ENCODE measurements at places on chromosomes 6 and 20.

DNA sequence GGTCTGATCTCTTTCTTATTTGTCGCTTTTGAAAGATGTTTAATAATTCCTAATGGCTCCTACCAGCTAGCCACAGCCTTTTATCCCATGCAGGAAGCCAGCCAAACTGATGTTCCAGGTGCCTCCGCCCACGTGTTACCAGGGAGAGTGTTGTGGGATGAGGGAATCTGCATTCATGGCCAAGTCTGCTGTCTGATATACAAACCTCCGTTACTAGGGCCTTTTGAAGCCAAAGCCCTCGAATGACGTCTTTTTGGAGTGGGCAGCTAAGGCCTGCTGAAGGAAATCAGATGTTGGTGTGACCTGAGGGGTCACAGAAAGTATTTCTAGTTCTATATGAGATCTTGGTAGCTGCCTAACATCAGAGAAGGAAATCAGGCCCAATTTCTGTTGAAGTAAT, 21.3 kb downstream of the STK35 start:
- no peak for DNase-seq

DNA sequence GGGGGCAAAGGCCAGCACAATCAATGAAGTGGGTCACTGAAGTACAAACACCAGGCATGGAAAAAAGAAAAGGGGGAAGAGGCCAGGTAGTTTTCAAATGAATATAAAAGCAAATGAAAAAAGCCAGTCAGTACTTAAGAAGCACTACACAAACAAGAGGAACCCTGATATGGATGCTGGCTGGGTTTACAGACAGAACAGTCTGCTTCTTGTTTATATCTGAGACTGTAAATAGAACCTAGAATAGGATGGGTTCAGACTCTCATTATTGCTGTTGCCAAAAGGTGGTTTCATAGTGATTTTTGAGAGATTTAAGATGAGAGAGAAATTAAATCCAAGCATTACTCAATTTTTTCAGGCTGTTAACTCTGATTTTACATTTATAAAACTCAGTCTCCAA, 24.1 kb downstream of the USP45 start:
- no peak for DNase-seq

GRCh38 chr20:7765221-7765620, 175.0 kb downstream of the HAO1 start:
- no peak for DNase-seq

- no peak for DNase-seq
Measured at GRCh38 chr20:41524980-41525613, 93.1 kb downstream of the CHD6 start.

DNA sequence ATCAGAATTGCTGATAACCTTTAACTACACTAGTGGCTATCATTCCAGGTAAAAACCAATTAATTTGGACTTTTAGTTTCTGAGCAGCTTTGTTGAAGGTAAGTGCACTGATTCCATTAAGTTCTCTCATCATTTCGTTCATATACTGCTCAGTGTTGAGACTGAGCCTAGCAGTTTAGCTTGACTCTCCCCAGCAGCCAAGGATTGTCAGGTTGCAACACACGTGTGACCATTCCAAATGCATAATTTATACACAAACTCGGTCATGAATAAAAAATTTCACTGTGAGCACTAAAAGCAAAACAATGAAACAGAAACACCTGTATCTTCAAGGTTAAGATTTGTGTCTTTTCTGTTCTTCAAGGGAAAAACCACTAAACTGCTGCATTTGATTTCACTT, 8.9 kb downstream of the FERMT1 start:
- no peak for DNase-seq

DNA sequence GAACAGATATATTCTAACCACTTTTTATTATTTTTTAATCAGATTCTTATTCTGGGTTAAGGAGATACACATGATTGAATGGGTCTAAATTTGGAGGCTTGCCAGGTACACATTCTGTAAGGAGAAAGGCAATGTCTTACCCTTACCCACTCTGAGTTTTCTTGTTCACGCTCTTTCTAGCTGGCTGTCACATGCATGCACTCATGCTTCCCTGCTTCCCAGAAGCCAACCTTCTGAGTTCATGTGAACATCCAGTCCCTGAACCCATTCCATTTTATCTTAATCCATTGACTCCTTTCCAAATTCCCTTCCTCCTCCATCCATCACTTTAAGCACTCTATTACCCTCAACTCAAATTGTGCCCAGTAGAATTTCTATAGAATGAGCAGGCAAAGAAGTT, 17.5 kb upstream of the MOCS1 start:
- no peak for DNase-seq

DNA sequence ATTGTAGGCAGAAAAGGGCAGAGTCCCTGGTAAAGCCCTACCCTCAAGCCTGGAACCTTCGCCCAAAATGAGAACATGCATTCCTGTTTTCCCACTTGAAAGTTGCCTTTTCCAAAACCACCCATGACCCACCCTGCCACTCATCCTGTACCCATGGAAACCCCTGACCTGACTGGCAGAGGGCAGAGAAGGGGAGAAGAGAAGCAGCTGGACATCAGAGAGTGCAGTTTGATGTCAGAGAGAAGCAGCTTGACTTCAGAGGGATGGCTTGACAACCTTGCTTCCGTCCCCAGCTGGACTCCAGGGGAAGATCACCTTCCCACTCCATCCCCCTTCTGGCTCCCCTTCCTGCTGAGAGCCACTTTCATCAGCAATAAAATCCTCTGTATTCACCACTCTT, 123.6 kb upstream of the SHLD1 start:
- DNase-seq, result no peak

GRCh38 chr6:106895703-106896040, 78.9 kb downstream of the CD24 start:
- no peak for DNase-seq

DNA sequence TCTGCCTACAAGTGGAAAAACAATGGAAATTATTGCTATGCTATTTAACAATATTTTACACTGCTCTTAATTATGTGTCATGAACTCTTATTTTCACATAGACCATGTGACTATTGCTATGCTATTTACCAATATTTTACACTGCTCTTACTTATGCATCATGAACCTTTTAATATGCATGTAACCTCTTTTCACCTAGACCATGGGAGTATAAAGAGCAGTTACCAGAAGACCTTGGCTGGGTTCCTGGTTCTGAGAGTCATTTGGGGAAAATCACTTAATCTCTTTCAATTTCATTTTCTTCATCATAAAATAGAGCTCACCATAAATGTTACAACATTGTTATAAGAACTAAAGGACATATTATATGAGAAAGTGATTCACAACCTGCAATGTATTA, 223.8 kb upstream of the RNF217 start:
- no peak for DNase-seq

- no peak for DNase-seq
Measured at GRCh38 chr20:10639077-10639736, 34.6 kb downstream of the JAG1 start.

DNA sequence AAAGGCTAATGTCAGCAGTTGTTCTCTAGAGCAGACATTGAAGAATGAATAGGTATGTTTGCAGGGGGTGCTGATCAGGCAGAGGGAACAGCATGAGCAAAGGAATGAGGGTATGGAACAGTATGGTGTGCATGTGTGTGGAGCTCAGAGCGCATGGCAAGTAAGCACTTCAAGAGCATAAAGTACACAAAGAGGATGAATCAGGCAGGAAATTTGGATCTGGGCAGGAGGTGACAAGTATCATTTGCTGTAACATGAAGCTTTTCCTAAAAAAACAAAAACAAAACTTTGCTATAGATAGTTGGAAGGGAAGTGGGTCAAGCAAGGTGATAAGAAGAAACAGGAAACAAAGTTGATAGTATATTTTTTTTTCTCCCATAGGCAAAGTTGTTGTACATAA, 746.8 kb downstream of the HDGFL1 start:
- DNase-seq, result no peak

DNA sequence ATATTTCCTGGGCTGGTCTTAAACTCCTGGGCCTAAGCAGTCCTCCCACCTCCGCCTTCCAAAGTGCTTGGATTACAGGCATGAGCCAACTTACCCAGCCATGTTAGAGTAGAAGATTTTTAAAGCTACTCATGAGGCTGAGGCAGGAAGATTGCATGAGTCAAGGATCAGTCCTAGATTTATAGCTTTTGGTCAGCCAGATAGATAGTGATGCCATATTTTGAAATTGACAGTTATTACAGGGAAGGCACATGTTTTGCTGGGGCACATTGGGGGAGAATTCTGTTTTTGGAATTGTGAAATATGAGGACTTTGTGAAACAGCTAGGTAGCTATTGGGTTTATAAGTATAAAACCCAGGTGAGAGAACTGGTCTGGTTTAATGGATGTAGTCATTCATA, 40.9 kb downstream of the DOP1A start:
- DNase-seq, result no peak

DNA sequence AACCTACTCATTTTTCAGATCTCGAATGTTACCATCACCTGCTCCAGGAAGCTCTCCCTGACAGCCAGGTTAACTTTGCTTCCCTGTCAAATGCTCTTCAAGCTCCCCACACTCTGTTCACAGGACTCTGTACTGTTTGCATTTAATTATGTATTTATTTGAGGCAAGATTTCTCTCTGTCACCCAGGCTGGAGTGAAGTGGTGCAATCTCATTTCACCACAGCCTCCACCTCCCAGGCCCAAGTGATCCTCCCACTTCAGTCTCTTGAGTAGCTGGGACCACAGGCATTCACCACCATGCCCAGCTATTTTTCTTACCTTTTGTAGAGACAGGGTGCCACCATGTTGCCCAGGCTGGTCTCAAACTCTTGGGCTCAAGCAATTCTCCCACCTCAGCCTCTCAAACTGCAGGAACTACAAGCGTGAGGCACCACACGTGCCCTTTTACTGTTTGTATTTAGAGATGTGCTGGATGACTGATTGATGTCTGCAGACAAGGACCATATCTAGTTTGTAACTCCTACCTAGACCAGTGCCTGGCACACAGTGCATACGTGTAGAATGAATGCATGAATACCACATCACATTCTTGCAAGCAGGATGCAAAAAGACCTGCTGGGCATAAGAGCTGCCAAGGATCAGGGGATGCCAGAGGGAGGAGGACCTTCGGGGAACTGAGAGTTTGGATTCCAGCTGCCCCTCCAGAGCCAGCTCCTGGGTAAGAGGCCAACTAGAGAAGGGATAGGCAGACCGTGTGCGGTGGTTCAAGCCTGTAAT, 15.6 kb upstream of the CBFA2T2 start:
- DNase-seq, result no peak
